Thoracic aorta (tissue), 2 donors: ENCODE measurements at places on chromosomes 12 and 14. TPM values are rescaled to one million over a fixed set of nuclear protein-coding genes. Genes with fewer than 3 reads are reported as not detected.

DNA sequence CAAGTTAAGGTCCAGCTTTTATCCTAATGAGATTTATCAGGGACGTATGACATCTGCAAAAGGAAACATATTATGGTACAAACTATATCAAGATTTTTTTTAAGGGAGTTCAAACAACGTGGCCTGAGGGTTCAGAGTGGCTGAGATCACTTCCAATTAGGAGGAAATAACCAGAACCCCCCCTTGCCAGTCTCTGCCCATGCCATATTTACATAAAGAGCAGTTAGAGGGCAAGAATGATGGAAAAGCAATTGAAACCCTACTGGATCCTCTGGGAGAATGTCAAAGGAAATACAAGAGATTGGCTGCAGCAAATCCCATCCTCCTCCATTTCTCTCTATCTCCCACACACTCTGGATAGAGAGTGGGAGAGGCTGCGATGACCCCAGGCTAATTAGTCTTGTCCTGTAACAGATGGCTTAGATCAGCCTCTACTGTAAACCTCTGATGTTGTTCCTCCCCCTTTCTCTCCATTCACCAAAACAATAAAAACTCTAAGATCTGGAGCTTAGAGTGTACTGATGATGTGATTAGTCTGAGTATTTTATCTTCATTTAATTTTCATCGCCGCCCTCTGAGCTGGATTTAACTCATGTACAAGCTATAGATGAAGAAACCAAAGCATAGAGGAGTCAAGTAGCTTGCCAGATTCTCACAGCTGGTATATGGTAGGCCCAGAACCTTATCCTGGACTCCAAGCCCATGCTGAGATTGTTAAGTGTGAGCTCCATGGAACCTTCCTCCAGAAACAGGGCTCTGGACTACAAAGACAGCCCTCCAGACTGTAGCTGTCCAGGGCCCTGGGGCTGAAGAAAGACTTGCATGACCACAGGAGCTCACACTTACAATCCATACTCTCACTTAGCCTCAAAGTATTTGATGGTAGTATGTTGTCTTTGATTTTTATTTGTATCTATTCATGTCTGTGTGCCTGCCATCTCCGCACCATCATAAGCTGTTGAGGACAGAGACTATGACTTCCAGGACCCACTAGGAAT lies 54.1 kb upstream of the GNG2 start:
- H3K27ac ChIP-seq: no peak overlapping the region
- H3K36me3 ChIP-seq: no peaks in the 10 kb centered on the region
- no peak for DNase-seq
- no peaks in the 10 kb centered on the region for H3K4me1 ChIP-seq

- no peak overlapping the region for H3K4me3 ChIP-seq
- H3K4me1 ChIP-seq: no peaks in the 10 kb centered on the region
- H3K27me3 ChIP-seq: no peaks in the 10 kb centered on the region
- peaks cover 64% of the 10 kb centered on the region for H3K36me3 ChIP-seq
These were observed 15.1 kb downstream of the RNF41 start for GRCh38 chr12:56206452-56207166.

Gene LRRC9
- total RNA-seq: not detected

GRCh38 chr12:94718114-94718513 lies 67.8 kb upstream of the TMCC3 start:
- no peaks in the 10 kb centered on the region for H3K4me1 ChIP-seq
- no peaks in the 10 kb centered on the region for H3K27me3 ChIP-seq
- H3K27ac ChIP-seq: no peak overlapping the region
- H3K4me3 ChIP-seq: no peak overlapping the region

- no peaks in the 10 kb centered on the region for H3K27me3 ChIP-seq
- H3K4me1 ChIP-seq: peaks cover 39% of the 10 kb centered on the region
- DNase-seq: no peak
These were observed 2.0 kb downstream of the CSRNP2 start for GRCh38 chr12:51081421-51081820.

- H3K4me3 ChIP-seq: no peak overlapping the region
- no peak overlapping the region for H3K27ac ChIP-seq
- H3K36me3 ChIP-seq: no peaks in the 10 kb centered on the region
- H3K27me3 ChIP-seq: no peaks in the 10 kb centered on the region
- no peak for DNase-seq
These were observed 71.9 kb upstream of the TCL1B start for GRCh38 chr14:95614349-95614748.

GRCh38 chr12:62224601-62225000 lies 35.6 kb upstream of the USP15 start:
- no peaks in the 10 kb centered on the region for H3K4me1 ChIP-seq
- no peak overlapping the region for H3K27ac ChIP-seq
- no peaks in the 10 kb centered on the region for H3K36me3 ChIP-seq
- no peaks in the 10 kb centered on the region for H3K27me3 ChIP-seq
- DNase-seq: no peak

- no peak overlapping the region for H3K4me3 ChIP-seq
- no peak for DNase-seq
- H3K27ac ChIP-seq: no peak overlapping the region
- H3K4me1 ChIP-seq: peaks cover 19% of the 10 kb centered on the region
These were observed 90.0 kb downstream of the VCPKMT start for GRCh38 chr14:50026396-50026795.

Gene TPPP2
- not detected for total RNA-seq

Gene AEBP2
- 28.3 TPM for total RNA-seq

DNA sequence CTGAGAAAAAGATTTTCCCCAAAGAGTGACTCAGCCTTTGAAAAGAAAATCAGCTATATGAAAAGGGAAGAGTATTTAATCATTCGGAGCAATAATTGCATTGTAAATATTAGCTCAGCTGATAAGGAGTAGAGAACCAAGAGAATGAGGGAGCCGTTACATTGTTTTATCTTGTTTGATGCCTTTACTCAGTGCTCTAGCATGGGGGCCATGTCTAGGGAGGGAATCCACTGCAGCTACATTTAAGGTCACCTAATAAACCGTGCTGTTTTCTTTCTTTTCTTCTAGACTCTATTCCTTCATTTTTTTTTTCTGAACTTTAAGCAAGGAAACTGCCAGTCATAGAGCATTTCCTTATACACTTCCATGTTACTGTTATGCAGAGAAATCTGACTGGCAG lies 447.0 kb downstream of the DIO2 start:
- no peaks in the 10 kb centered on the region for H3K4me1 ChIP-seq
- H3K36me3 ChIP-seq: no peaks in the 10 kb centered on the region
- no peak overlapping the region for H3K27ac ChIP-seq
- H3K4me3 ChIP-seq: no peak overlapping the region
- no peaks in the 10 kb centered on the region for H3K27me3 ChIP-seq

- H3K36me3 ChIP-seq: no peaks in the 10 kb centered on the region
- peaks cover 10% of the 10 kb centered on the region for H3K4me1 ChIP-seq
- H3K4me3 ChIP-seq: no peak overlapping the region
- H3K27me3 ChIP-seq: no peaks in the 10 kb centered on the region
- H3K27ac ChIP-seq: no peak overlapping the region
These were observed 5.5 kb downstream of the ASCL1 start for GRCh38 chr12:102962986-102963385.

Gene RNASE2
- total RNA-seq: 6.9 TPM

Gene EIF2S3B
- 0.56 TPM for total RNA-seq

GRCh38 chr14:37140176-37140575 lies 32.2 kb downstream of the SLC25A21 start:
- DNase-seq: no peak
- no peaks in the 10 kb centered on the region for H3K27me3 ChIP-seq
- no peak overlapping the region for H3K27ac ChIP-seq
- no peaks in the 10 kb centered on the region for H3K4me1 ChIP-seq

Gene FITM1
- total RNA-seq: 0.78 TPM

- no peaks in the 10 kb centered on the region for H3K27me3 ChIP-seq
- no peaks in the 10 kb centered on the region for H3K36me3 ChIP-seq
- DNase-seq: no peak
These were observed 596.1 kb downstream of the ETNK1 start for GRCh38 chr12:23221066-23221465.

GRCh38 chr14:94193776-94194175 lies 19.7 kb downstream of the PPP4R4 start:
- no peaks in the 10 kb centered on the region for H3K36me3 ChIP-seq
- no peaks in the 10 kb centered on the region for H3K4me1 ChIP-seq
- no peaks in the 10 kb centered on the region for H3K27me3 ChIP-seq
- no peak overlapping the region for H3K4me3 ChIP-seq
- DNase-seq: no peak
- no peak overlapping the region for H3K27ac ChIP-seq

GRCh38 chr12:39237004-39237403 lies 205.9 kb downstream of the KIF21A start:
- H3K4me3 ChIP-seq: no peak overlapping the region
- no peak overlapping the region for H3K27ac ChIP-seq
- H3K27me3 ChIP-seq: no peaks in the 10 kb centered on the region
- H3K36me3 ChIP-seq: no peaks in the 10 kb centered on the region

Gene KIF26A
- total RNA-seq: 2.0 TPM

DNA sequence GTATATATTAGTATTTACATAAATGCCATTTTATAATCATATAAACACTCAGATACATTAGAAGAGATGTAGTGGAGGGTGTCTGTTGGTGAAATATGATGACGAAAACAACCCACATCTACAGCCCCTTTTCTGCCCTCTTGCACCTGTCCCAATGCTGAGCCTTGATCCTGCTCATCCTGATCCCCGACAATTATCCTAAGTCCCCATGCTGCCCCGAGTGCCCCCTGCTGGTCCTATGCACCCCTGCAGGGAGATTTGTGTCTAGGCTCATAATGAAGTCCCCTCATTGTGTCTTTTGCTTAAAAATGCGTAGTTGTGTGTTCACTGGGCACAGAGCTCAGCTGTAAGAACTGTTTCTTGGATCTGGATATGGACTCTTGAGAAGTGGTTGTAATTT lies 554.5 kb downstream of the TMEM121 start:
- no peak for DNase-seq
- H3K4me1 ChIP-seq: no peaks in the 10 kb centered on the region
- H3K27me3 ChIP-seq: no peaks in the 10 kb centered on the region
- no peak overlapping the region for H3K27ac ChIP-seq
- H3K36me3 ChIP-seq: no peaks in the 10 kb centered on the region

- H3K4me3 ChIP-seq: peak overlapping the region; percentile 44
- no peaks in the 10 kb centered on the region for H3K36me3 ChIP-seq
- H3K4me1 ChIP-seq: peaks cover 96% of the 10 kb centered on the region
- no peak for DNase-seq
- no peaks in the 10 kb centered on the region for H3K27me3 ChIP-seq
- peak overlapping the region; percentile 92 for H3K27ac ChIP-seq
These were observed 145.7 kb downstream of the SAMD4A start for GRCh38 chr14:54712465-54713200.

Gene PLCZ1
- total RNA-seq: not detected

DNA sequence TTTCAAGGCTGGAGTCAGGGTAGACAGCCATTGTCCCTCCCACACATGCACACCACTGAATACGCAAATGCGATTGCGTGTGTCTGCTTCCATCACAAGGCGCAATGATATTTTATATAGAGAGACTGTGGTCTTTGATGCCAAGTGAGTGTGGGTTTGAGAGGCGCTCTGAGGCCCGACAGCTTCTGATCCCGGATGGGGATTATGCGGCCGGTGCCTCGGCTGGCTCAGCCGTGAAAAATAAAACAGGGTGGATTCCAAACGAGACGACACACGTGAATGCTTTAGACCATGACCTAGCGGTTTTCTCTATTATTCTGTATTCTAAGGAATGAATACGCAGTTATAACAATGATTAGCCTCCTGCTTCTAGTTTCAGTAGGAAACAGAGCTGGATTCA lies 72.5 kb downstream of the TMEM132D start:
- no peak for DNase-seq
- no peaks in the 10 kb centered on the region for H3K4me1 ChIP-seq
- H3K4me3 ChIP-seq: no peak overlapping the region
- H3K27ac ChIP-seq: no peak overlapping the region
- H3K27me3 ChIP-seq: no peaks in the 10 kb centered on the region
- no peaks in the 10 kb centered on the region for H3K36me3 ChIP-seq

- no peaks in the 10 kb centered on the region for H3K4me1 ChIP-seq
- no peak overlapping the region for H3K4me3 ChIP-seq
- H3K36me3 ChIP-seq: no peaks in the 10 kb centered on the region
- no peaks in the 10 kb centered on the region for H3K27me3 ChIP-seq
These were observed 413.5 kb upstream of the SEL1L start for GRCh38 chr14:81946834-81947798.

Gene RILPL1
- total RNA-seq: 49.7 TPM

DNA sequence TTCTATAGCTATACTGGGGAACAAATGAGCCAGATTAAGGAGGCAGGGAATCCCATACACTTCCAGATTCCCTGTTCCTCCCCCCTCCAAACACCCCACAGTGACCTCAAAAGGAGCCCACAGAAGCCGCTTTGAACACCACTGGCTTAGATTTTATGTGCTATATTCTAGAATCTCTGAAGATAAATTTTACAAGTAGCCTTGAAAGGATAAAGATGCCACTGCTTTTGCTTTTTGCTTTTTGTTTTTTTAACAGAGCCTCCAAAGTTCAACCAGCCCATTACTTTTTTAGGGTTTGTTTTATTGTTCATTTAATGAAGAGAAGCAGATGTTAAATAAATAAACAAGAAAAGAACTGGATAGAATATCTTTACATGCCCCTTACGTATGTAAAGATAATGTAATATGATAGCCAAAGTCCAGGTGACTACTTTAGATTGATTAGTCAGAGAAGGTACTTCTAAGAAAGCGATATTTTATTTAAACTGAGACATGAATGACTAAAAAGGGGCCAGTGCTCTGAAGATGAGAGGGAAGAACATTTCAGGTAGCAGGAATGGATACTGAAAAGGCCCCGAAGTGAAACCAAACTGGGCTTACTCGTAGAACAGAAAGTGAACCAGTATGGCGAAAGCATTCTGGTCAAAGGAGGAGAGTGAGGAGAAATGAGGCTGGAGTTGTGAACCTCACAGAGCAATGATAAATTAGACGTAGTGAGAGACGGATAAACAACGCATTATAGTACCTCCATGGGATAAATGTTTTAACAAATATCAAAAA lies 44.6 kb downstream of the DUSP6 start:
- H3K27ac ChIP-seq: no peak overlapping the region
- H3K27me3 ChIP-seq: no peaks in the 10 kb centered on the region
- H3K4me1 ChIP-seq: no peaks in the 10 kb centered on the region
- H3K36me3 ChIP-seq: no peaks in the 10 kb centered on the region

GRCh38 chr14:59863806-59864525 lies 6.6 kb downstream of the RTN1 start:
- H3K4me1 ChIP-seq: no peaks in the 10 kb centered on the region
- H3K4me3 ChIP-seq: no peak overlapping the region
- no peaks in the 10 kb centered on the region for H3K36me3 ChIP-seq
- no peak for DNase-seq
- H3K27ac ChIP-seq: no peak overlapping the region

- no peak for DNase-seq
- no peaks in the 10 kb centered on the region for H3K27me3 ChIP-seq
- no peaks in the 10 kb centered on the region for H3K36me3 ChIP-seq
- H3K4me3 ChIP-seq: no peak overlapping the region
- H3K27ac ChIP-seq: no peak overlapping the region
These were observed 35.7 kb upstream of the APOF start for GRCh38 chr12:56398324-56398723.

Gene ABHD12B
- not detected for total RNA-seq

DNA sequence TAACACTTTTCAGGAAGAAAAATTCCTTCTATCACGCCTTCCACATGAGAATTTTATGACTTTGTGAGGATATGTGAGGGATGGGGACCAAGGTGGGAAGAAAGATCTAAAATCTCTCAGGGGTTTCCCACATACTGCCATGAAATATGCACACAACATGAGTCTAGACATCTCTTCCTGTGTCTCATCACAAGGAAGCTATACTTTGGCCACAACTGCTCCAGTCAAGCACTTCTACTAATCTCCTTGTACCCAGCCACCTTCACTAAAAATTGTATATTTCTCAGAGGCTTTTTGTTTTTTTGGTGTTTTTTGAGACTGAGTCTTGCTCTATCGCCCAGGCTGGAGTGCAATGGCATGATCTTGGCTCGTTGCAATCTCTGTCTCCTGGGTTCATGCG lies 3.2 kb downstream of the OSBPL8 start:
- H3K27me3 ChIP-seq: no peaks in the 10 kb centered on the region
- H3K4me3 ChIP-seq: no peak overlapping the region
- H3K36me3 ChIP-seq: no peaks in the 10 kb centered on the region
- H3K27ac ChIP-seq: no peak overlapping the region
- DNase-seq: no peak
